ENCODE measurements at places on chromosomes 4 and X.

- DNase-seq: no peak
These were observed 23.6 kb downstream of the ANTXR2 start for GRCh38 chr4:80049402-80049801.

GRCh38 chrX:118853596-118853995, 30.0 kb downstream of the ZCCHC12 start:
- DNase-seq: no peak

- no peak for DNase-seq
These were observed 71.8 kb upstream of the NR3C2 start for GRCh38 chr4:148514041-148514440.

- DNase-seq: no peak
These were observed 48.9 kb upstream of the TMSB15B start for GRCh38 chrX:103913356-103914020.

- peak; percentile 24 for DNase-seq
These were observed 42.0 kb downstream of the MAP7D3 start for GRCh38 chrX:136209016-136209738.

Data from stimulated activated CD4-positive, alpha-beta T cell treated with anti-CD3 and anti-CD28 coated beads, Interleukin-1b, Interleukin-23, amount 100 ng/mL, for 48 hours (primary cell).